Activated gamma-delta T cell treated with anti-CD3 and anti-CD28 coated beads, Interleukin-2, amount 50 U/mL, for 16 hours (primary cell): ENCODE measurements at places on chromosomes 12 and 14.

- DNase-seq: no peak
Measured at GRCh38 chr12:45112306-45112705, 61.4 kb upstream of the DBX2 start.

- no peak for DNase-seq
Measured at GRCh38 chr14:100671906-100672305, 54.8 kb upstream of the DLK1 start.

DNA sequence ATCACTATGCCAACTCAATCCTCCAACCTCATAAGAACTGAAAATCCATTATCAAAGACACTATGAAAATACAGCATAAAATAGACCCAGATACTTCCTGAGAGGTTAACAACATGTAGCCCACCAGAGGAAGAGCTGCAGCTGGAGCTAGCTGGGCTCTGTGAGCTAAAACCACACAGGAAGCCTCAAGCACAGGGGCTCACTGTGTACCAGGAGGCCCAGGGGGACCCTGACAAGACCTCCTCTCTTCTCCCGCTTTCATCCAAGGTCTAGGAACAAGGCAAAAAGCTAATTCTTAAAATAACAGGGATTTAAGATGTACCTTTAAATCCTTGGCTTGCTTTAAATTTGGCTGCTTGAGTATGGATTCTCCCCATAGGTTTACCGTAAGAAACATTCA, 53.6 kb downstream of the EIF2S3B start:
- DNase-seq: peak; percentile 27

- no peak for DNase-seq
Measured at GRCh38 chr14:32813401-32813800, 125.3 kb upstream of the NPAS3 start.

DNA sequence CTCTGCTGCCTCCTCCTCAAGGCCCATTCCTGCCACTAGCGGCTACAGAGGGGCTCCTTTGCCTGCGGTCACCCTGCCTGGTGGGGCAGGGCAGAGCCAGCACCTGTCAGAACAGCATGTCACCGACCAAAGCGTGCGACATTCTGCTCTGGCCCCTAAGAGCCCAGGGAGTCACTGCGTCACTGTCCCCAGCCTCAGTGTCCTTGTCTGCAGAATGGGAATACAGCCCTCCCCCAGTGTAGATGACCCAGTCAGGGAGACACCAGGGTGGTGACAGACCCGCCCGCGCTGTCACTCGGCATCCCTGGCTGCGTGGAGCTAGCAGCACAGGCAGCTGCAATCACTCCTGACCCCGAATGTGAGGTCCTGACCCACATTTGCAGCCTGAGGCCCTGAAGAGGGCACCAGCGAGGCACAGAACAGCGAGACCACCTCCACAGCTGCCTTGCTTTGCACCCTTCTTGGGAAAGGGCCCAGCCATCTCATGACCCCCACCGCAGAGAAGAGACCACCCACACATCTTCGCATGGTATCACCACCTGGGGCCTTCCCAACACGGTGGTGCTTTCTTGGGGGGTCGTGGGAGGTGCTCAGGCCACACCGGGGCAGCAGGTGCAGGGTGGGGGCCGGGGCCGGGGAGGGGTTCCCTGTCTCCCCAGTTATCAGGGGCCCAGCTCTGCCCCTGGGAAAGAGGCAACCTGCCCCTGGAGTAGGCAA, 2.5 kb downstream of the AHNAK2 start:
- no peak for DNase-seq

GRCh38 chr12:111404362-111405148, 1.2 kb upstream of the SH2B3 start:
- DNase-seq: peak; percentile 58

- peak; percentile 36 for DNase-seq
Measured at GRCh38 chr12:112937741-112938719, at the start of gene OAS3. TSS of gene OAS3 (plus strand) at chr12:112938474. CDS start at chr12:112938531, 57 bp downstream.

DNA sequence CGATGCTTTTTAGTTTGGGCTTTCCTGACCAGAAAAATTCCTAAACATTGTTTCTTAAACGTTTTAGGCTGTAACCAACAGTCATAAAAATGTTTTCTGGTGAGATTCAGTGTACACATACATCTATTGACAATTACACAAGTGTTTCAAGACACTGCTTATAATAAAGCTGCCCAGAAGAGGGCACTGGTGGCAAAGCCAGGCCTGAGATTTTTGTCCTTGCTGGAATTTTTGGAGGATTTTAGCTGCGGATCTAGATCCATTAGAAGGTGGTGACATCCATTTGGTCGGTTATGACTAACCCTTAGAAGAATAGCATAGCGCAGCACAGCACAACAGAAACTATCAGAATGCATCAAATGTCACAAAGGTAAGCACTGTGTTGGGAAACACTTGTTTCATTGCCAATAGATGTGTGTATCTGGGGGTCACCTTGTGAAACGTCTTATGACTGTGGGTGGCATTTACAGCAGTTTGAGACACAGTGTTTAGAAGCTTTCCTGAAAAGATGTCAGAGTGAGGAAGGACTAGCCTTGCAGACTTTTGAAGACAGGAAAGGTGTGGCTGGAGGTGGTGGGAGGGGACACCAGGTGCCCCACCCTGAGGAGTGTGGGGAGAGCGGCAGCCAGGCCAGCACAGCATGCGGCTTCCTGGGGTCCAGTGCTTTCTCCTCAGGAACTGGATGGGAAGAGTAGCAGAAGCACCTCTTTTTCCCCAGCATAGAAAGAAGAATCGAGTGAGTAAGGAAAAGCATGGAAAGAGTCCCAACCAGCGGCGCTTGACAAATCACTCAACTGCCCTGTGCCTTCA, 54.7 kb upstream of the FKBP4 start:
- DNase-seq: no peak

GRCh38 chr12:127336416-127336815, 930.6 kb upstream of the TMEM132C start:
- no peak for DNase-seq

- DNase-seq: no peak
Measured at GRCh38 chr12:70577283-70577634, 60.0 kb downstream of the PTPRB start.

GRCh38 chr12:68749443-68749842, 3.5 kb downstream of the SLC35E3 start:
- DNase-seq: no peak
